Activated T-cell treated with anti-CD3 and anti-CD28 coated beads, Interleukin-2, amount 50 U/mL, for 4 hours (primary cell): ENCODE measurements at places on chromosomes 4 and X.

- DNase-seq: no peak
Measured at GRCh38 chr4:4859325-4859798, at the start of gene MSX1. MSX1 (plus strand) TSS chr4:4859665; CDS start chr4:4859900, 235 bp downstream.

GRCh38 chr4:189048119-189048518 lies 892.6 kb upstream of the FRG1 start:
- no peak for DNase-seq

DNA sequence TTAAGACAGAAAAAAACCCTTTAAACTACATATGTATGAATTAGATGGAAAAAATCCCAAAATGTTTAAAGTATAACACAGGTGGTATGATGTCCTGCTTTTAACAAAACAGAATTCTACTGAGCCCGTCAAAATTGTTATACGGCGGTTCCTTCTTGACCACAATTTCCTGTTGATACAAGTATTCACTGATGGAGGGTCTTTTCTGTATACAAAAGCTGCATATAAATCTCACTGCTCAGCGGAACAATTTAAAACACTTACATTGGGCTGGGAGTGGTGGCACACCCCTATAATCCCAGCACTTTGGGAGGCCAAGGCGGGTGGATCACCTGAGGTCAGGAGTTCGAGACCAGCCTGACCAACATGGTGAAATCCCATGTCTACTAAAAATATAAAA lies 62.4 kb downstream of the RPS6KA3 start:
- DNase-seq: no peak

DNA sequence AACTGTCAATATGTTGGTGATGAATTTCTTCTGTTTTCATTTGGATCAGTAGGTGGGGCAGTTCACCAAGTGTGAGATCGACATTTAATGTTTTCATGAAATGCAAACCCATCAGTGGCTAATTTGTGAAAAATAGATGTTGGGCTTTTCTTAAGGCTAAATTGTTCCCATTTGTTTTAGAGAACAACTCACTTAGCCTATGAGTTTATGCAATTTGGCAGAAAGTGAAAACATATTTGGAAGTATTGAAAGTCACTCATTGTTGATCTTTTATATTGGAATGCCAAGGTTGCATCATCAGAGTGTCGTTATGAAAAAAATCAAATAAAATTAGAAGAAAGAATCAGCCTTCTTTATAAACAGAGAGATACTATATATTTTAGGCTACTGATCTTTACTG lies 132.4 kb downstream of the RPA4 start:
- no peak for DNase-seq

DNA sequence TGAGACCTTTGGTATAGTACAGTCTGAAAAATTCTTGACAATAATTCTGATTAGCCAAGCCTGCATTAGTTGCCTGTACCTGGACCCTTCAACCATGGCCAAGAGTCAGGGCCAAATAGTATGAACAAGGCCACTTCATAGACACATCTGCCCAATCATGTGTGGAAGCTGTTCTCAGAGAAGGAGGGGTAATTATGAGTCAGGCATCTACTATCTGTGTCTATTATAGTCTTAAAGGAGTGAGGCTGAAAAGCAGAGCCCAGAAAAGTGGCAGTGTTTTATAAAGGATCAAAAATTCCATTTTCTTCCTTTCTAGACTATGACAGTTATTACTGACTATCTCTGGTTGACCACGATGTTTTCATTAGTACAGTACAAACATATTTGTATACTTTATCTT lies 5.0 kb upstream of the ADGRL3 start:
- DNase-seq: no peak

- DNase-seq: no peak
Measured at GRCh38 chrX:132034648-132035047, 11.5 kb downstream of the STK26 start.
